ENCODE measurements at places on chromosomes 7 and 10.

- DNase-seq: no peak
These were observed 20.7 kb downstream of the TCERG1L start for GRCh38 chr10:131290781-131291180.

GRCh38 chr10:123133541-123134342 is 2.0 kb upstream of the HMX3 start:
- DNase-seq: no peak

GRCh38 chr7:138854115-138854645 is 56.2 kb upstream of the ATP6V0A4 start:
- DNase-seq: no peak

GRCh38 chr7:144820552-144820951 is 15.3 kb downstream of the TPK1 start:
- DNase-seq: no peak

GRCh38 chr10:132882069-132882951 is 60.1 kb downstream of the CFAP46 start:
- DNase-seq: no peak

GRCh38 chr7:144102041-144102440 is 7.3 kb upstream of the OR2A2 start:
- no peak for DNase-seq

DNA sequence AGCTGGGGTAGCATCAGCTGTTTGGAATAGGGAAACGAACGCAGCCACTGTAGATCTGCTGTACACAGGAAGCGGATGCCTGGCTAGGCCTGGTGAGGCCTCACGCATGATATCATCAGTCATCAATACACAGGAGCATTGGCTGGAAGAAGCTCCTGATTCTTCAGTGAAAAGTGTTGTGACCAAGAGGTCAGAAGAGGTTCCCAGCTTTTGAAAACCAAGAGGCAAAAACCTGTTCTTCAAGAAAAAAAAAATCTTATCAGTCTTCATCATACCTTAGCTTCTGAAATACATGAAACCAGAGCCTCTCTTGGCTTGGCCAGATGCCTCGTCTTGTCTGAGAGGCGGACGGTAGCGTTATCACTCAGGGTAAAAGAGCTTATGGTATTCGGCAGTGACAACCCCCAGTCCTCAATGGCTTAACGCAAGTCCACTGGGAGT is 139.3 kb upstream of the TCF7L2 start:
- no peak for DNase-seq

- DNase-seq: no peak
These were observed 538.9 kb downstream of the AUTS2 start for GRCh38 chr7:70137126-70137525.

GRCh38 chr7:115024276-115024675 is 102.4 kb downstream of the MDFIC start:
- no peak for DNase-seq

GRCh38 chr10:121081306-121081705 is 230.1 kb downstream of the WDR11 start:
- DNase-seq: no peak

DNA sequence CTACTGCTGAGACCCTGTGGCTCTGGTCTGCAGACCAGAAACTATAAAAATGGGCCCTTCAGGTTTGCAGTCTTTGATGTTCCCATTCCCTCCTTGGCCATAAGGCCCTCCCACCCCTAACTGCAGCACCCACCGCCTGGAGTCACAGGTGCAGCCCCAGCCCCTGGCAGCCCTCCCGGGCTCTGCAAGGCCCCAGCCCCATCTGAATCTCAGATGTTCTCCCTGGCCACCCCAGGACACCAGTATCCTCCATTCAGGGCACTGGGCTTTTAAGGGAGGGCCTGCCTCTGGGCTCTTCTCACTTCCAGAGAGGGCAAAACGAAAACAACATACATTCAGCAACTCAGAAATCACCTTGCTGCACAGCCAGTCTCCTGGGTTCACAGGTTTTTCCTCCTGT is 107.7 kb upstream of the RET start:
- DNase-seq: no peak

GRCh38 chr10:105398202-105398601 is 757.1 kb downstream of the SORCS3 start:
- DNase-seq: no peak

DNA sequence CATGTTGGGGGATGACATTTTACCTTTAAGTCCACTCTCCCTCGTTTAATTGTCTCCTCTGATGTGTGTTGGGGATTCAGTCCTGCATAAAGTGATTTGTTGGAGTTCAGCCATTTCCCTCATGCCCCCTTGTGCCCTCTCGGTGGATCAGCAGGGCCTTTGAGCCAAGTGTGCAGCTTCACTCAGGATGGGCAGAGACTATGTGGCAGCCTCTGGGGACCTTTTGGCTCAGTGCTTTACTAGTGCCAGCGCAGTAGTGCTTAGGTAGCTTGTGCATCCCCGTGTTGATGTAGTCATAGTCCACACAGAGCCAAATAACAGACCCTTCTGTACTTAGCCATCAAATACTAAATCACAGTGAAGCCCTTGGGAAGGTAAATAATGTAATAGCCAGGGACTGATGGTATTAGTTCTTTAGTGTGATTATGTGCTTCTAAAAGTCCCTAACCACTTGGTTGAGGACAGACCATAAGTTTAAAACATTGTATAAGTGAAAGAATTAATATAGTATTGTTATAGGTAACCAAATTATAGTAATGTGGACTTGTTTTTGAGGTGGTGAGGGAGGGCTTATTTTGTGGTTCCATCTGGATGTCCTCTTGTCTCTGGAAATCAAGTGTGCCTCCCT is 11.4 kb downstream of the BUB3 start:
- DNase-seq: no peak

GRCh38 chr7:746155-747061 is 19.3 kb upstream of the PRKAR1B start:
- DNase-seq: no peak

DNA sequence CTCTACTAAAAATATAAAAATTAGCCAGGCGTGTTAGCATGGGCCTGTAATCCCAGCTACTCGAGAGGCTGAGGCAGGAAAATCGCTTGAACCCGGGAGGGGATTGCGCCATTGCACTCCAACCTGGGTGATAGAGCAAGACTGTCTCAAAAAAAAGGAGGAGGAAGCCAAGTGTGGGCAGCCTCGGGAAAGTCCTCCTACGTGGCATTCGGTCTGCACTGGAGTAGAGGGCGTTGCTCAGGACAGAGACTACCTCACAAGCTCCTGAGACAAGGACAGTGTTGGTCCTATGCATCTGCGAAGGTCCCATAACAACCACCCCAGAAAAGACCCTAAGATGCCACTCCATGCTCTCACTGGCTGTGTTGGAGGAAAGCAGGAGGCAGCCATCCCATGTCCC is 10.0 kb upstream of the SERPINE1 start:
- no peak for DNase-seq

DNA sequence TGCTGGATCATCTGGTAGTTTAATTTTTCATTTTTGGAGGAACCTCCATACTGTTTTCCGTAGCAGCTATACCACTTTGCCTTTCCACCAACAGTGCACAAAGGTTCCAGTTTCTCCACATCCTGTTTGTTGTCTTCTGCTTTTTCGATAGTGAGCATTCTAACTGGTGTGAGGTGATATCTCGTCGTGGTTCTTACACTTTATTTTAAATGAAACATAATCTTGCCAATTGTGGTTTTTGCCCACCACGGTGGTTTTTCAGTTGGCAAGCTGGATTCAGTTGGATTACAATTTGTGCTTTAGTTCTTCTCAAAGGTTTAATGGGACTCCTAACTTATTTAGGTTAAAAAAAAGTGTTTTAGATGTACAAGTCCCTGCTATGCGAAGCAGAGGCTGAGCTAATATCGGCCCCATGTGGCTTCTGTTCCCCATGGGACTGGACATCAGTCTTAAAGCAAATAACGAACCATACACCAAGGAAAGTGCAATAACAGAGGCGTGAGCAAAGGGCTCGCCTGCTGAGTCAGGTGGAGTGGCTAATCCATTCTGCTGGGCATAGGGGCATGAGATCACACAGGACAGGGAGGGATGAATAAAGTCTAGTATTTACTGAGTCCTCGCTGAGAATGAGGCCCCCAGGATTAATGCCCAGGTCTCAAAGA is 153.6 kb downstream of the AOAH start:
- DNase-seq: no peak

- peak; percentile 6 for DNase-seq
These were observed 200.3 kb downstream of the PRPF18 start for GRCh38 chr10:13787015-13787421.

- no peak for DNase-seq
These were observed 67.4 kb downstream of the HHEX start for GRCh38 chr10:92757066-92757710.

All from caudate nucleus (tissue), 63 donors.